ENCODE measurements at places on chromosomes 16 and 17. TPM values are rescaled to one million over a fixed set of nuclear protein-coding genes. Genes with fewer than 3 reads are reported as not detected.

DPEP1 gene
- not detected for total RNA-seq

TP53TG3 gene
- 0.25 TPM for total RNA-seq

MAP1LC3B gene
- 32.1 TPM for total RNA-seq

CDH5 gene
- 16.1 TPM for total RNA-seq

PPP1R1B gene
- 0.25 TPM for total RNA-seq

DLX4 gene
- not detected for total RNA-seq

KRT36 gene
- total RNA-seq: not detected

CES2 gene
- total RNA-seq: 29.1 TPM

TMEM92 gene
- total RNA-seq: not detected

CACNG1 gene
- total RNA-seq: not detected

TEKT5 gene
- total RNA-seq: 0.12 TPM

CDH11 gene
- total RNA-seq: 405 TPM

TPSD1 gene
- not detected for total RNA-seq

C17orf67 gene
- total RNA-seq: 0.53 TPM

MYH1 gene
- not detected for total RNA-seq

CHMP6 gene
- total RNA-seq: 14.0 TPM

CLEC19A gene
- not detected for total RNA-seq

KRTAP1-5 gene
- not detected for total RNA-seq

FA2H gene
- total RNA-seq: not detected

ABCC11 gene
- 0.26 TPM for total RNA-seq

FGF11 gene
- 0.19 TPM for total RNA-seq

PKD1 gene
- 131 TPM for total RNA-seq

PDF gene
- total RNA-seq: 14.9 TPM

TPSG1 gene
- not detected for total RNA-seq

TERB1 gene
- 0.13 TPM for total RNA-seq

ACSM2B gene
- total RNA-seq: not detected

ADCY9 gene
- total RNA-seq: 32.8 TPM

EPX gene
- total RNA-seq: not detected

PDIA2 gene
- total RNA-seq: 0.79 TPM

YPEL2 gene
- total RNA-seq: 16.9 TPM

GPR139 gene
- total RNA-seq: not detected

PERCC1 gene
- total RNA-seq: not detected

TBC1D3I gene
- not detected for total RNA-seq

KRTAP4-3 gene
- total RNA-seq: not detected

GTF3C1 gene
- 90.4 TPM for total RNA-seq

KCNJ16 gene
- total RNA-seq: not detected

C17orf100 gene
- total RNA-seq: 0.40 TPM

IGFBP4 gene
- 557 TPM for total RNA-seq

PROCA1 gene
- 1.1 TPM for total RNA-seq

KRTAP9-8 gene
- not detected for total RNA-seq

CLEC18B gene
- total RNA-seq: 0.53 TPM

SMTNL2 gene
- not detected for total RNA-seq

TPSAB1 gene
- total RNA-seq: not detected

QPRT gene
- total RNA-seq: 2.9 TPM

CCL4L2 gene
- not detected for total RNA-seq

COX6A2 gene
- total RNA-seq: not detected

NACA2 gene
- total RNA-seq: not detected

CCL3 gene
- total RNA-seq: 0.12 TPM

RAB26 gene
- 2.0 TPM for total RNA-seq

LYRM1 gene
- total RNA-seq: 42.0 TPM

KRTAP4-7 gene
- not detected for total RNA-seq

VAMP2 gene
- total RNA-seq: 7.1 TPM

All from aortic smooth muscle cell (primary cell).